CD4-positive, alpha-beta T cell (primary cell): ENCODE measurements at places on chromosomes 12 and 14.

DNA sequence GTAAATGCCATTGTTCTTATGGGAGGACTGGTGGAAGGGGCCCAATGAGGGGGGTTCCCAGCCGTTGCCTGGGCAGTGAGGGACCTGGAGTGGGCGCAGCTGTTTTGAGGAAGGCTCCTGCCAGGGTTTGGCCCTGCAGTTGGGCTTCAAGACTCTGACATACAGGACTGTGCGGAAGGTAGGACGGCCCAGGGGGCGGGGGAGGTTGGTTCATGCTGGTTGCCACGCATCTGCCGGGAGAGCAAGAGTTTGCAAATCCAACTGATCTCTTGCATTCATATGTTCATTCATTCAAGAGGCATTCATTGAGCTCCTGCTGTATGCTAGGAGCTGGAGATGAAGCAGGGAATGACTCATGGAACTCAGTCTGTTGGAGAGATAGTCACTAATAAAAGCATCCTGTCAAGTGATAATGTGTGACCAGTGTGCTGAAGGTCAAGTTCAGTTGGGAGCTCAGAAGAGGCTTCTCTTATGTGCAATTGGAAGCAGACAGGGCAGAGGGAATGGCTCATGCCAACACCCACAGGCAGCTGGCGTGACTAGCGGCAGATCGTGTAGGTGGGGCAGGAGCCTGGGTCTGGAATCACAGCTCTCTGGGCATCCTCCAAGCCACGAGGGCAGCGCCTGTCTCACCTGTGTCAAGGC is 7.8 kb downstream of the SH2B3 start:
- DNase-seq: no peak
- no peak overlapping the region for H3K4me3 ChIP-seq
- H3K27me3 ChIP-seq: no peaks in the 10 kb centered on the region
- peaks cover 13% of the 10 kb centered on the region for H3K36me3 ChIP-seq

DNA sequence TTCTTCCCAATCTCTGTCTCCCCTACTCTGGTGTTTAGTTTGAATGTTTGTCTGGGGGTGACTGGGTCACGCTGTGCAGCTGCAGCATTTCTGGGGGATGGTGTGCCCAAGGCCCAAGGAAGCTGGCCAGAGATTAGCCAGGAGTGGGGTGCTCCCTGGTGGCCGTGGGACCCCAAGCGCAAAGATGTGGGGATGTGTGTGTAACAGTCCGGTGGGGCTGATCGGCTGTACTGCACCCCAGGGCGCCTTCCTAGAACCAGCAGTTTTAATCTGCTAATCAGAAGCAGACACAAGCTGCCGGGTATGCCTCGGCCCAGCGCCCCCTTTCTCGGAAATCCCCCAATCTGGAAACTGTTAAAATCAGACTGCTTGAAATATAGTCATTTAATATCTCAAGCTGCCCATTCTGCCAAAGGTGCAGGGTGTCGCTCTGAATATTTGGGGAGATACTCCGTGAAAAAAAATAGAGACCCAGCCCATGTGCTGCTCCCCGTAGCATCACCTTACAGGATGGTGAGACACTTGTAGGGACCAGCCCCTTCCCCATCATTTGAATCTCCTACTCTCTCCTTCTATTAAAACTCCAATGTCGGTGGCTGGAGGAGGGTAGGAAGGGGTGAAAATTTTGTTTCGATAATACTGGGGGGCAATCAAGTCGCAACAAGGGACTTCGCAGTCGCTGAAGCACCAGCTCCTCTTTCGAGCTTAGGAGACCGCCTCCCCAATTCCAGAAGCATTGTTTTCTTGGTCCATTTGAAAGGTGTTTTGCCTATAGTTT is 4.3 kb downstream of the HOXC9 start:
- H3K27me3 ChIP-seq: peaks cover 91% of the 10 kb centered on the region
- no peak overlapping the region for H3K4me3 ChIP-seq
- DNase-seq: no peak
- no peak overlapping the region for H3K27ac ChIP-seq
- no peaks in the 10 kb centered on the region for H3K36me3 ChIP-seq

- peaks cover 17% of the 10 kb centered on the region for H3K27me3 ChIP-seq
- no peaks in the 10 kb centered on the region for H3K36me3 ChIP-seq
- no peak for DNase-seq
- peaks cover 8% of the 10 kb centered on the region for H3K4me1 ChIP-seq
- H3K4me3 ChIP-seq: no peak overlapping the region
Measured at GRCh38 chr12:52277486-52278245, 3.2 kb downstream of the KRT86 start.

DNA sequence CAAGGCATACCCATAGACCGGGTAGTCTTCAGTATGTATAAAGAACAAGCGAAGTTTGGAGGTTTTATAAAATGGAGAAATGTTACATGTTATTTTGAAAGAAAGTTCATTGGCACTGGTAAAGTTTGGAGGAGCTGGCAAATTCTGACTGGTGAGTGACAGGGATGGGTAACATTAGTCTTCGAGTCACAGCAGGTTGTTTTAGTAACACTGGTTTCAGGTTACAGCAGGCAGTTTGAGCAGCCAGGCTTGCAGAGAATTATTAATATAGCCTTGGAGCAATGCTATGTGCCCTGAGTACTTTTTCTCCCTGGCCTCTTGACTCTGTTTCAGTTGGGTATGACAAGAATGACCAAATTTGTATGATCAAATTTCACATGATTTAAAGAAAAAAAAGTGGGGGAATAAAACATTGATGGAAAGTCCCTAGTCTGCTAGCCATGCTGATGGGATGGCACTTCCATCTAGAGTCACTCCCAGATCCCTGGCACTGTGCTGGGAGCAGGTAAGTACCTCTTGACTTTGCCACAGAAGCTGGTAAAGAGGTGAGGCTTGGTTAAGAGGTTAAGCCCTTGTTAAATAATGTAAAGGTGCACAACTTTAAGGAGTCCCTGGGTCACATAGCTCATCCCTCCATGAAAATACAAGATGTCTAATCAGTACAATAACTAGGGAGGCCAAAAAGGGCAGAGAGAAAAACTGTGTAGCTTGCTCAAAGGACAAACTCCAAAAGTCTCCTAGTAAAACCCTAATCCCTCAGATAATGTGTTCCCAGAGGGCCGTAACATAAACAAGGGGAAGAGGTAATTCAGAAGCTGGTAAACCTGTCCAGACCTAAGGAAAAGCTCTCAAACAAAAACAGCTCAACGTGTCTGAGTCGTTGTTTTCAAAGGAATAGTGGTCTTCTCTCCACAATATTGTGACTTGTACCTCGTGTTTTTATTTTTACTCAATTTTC is 12.7 kb upstream of the SVOP start:
- no peak for DNase-seq
- no peaks in the 10 kb centered on the region for H3K36me3 ChIP-seq
- H3K27ac ChIP-seq: no peak overlapping the region
- no peaks in the 10 kb centered on the region for H3K4me1 ChIP-seq

DNA sequence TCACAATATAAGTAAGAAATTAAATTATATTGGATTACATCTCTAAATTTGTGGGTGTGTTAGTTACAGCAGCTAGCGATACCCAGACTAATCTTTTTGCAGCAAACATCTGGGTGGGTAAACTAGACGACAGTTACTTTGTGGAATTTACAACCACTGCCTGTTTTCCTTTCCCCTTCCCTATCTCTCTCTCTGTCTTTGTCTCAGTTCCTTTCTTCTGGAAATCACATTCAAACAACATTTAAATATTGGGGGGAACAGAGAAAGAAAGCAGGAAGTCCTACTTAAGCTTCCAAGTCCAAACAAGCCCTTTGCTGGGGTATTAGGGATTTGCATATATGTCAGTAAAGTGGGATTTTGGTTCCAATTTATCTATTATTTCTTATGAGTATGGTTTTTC is 97.6 kb downstream of the WIF1 start:
- H3K27me3 ChIP-seq: no peaks in the 10 kb centered on the region
- H3K27ac ChIP-seq: no peak overlapping the region
- H3K4me3 ChIP-seq: no peak overlapping the region
- no peaks in the 10 kb centered on the region for H3K4me1 ChIP-seq

- no peak overlapping the region for H3K4me3 ChIP-seq
- no peaks in the 10 kb centered on the region for H3K36me3 ChIP-seq
- no peaks in the 10 kb centered on the region for H3K4me1 ChIP-seq
- H3K27me3 ChIP-seq: no peaks in the 10 kb centered on the region
- DNase-seq: no peak
Measured at GRCh38 chr12:75599061-75599460, 87.7 kb upstream of the KRR1 start.

GRCh38 chr14:77903221-77903620 is 103.3 kb downstream of the ADCK1 start:
- no peak for DNase-seq
- no peak overlapping the region for H3K27ac ChIP-seq
- H3K36me3 ChIP-seq: no peaks in the 10 kb centered on the region
- H3K4me1 ChIP-seq: no peaks in the 10 kb centered on the region
- no peak overlapping the region for H3K4me3 ChIP-seq
- H3K27me3 ChIP-seq: no peaks in the 10 kb centered on the region

GRCh38 chr12:68326716-68327115 is 5.4 kb downstream of the MDM1 start:
- no peaks in the 10 kb centered on the region for H3K27me3 ChIP-seq
- H3K36me3 ChIP-seq: peaks cover 20% of the 10 kb centered on the region
- peaks cover 9% of the 10 kb centered on the region for H3K4me1 ChIP-seq
- no peak overlapping the region for H3K4me3 ChIP-seq
- no peak for DNase-seq
- no peak overlapping the region for H3K27ac ChIP-seq

DNA sequence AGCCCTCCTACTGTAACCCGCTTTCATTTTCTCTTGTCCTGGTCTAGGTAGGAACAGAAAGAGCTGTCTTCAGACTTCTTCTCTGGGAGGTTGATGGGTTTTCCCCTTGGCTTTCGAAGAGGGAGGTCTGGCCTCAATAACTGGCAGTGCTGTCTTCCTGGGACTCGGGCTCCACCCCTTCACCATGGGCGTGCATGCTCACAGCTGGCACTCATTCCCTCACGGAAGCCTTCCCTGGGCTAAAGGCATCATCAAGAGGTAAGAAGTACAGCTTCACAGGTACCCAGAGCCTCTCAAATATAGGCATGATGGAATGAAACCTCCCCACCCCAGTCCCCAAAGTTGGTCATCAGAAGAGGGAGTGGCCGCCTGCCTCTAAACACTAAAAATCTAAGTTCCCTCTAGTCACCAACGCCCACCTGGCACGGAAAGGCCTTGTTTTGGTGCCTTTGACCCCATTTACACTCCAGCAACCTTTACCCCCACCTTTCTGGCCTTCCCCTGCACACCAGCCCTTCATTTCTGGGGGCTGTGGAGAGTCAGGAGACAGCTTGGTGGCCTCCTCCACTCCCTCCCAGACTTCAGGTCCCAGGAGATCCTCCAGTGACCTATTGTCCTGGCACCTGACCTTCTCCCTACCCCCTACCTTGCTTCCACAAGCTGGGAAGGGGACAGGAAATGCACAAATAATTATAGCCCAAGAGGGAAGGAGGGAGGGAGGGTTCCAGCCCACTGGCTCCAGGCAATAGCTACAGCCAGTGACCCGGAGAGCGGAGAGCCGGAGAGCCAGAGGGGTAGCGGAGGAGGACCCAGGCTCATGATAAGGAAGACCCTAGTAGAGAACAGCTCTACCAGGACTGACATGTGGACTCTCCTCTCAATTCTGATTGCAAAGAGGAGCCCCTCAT is 2.8 kb downstream of the RAPGEF3 start:
- H3K36me3 ChIP-seq: no peaks in the 10 kb centered on the region
- H3K27me3 ChIP-seq: no peaks in the 10 kb centered on the region
- DNase-seq: peak; percentile 57

- H3K27me3 ChIP-seq: peaks cover 34% of the 10 kb centered on the region
- no peak overlapping the region for H3K4me3 ChIP-seq
- H3K36me3 ChIP-seq: no peaks in the 10 kb centered on the region
Measured at GRCh38 chr14:36214476-36215216, 38.1 kb upstream of the PTCSC3 start.
